Right hindlimb (tissue), 1 donor: ENCODE measurements at places on chromosomes 6 and 20.

- no peak for DNase-seq
Observed at GRCh38 chr6:6685249-6686040, 96.9 kb downstream of the LY86 start.

GRCh38 chr6:25028328-25028727, 92.6 kb upstream of the RIPOR2 start:
- DNase-seq, result no peak

DNA sequence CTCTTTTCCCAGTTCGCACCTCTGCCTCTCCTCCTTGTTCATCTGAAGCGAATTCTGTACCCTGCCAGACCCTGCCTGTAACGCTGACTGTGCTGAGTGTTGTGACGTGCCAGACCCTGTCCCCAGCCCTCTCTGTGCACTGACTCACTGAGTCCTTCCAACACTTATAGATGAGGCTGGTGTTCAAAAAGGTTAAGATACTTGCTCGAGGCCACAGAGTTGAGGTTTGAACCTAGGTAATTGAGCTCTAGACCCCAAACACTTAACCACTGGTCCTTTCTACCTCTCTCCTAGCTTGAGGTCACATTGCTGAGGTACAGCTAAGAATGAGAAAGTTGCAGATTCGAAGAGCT, 45.7 kb upstream of the NEDD9 start:
- no peak for DNase-seq

DNA sequence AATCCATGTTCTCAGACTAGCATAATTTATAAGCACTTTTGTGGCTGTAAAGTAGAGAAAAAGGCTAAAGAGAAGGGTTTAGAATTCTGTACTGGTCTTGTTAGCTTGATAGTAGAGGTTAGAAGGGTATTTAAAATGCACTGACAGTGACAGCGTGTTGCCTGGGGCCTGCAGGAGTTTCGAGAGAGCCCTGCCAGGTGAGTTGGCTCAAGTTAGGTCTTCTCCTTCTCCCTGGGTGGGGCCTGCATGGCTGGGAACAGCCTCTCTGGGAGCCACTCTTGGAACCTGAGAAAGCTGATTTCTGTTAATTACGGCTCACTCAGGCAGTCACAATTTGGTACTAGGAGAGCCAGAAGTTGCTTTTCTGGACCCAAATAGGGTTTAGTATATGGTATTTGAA, 103.7 kb downstream of the ARID1B start:
- DNase-seq, result no peak

- no peak for DNase-seq
Observed at GRCh38 chr6:34025861-34026260, 120.0 kb downstream of the GRM4 start.

DNA sequence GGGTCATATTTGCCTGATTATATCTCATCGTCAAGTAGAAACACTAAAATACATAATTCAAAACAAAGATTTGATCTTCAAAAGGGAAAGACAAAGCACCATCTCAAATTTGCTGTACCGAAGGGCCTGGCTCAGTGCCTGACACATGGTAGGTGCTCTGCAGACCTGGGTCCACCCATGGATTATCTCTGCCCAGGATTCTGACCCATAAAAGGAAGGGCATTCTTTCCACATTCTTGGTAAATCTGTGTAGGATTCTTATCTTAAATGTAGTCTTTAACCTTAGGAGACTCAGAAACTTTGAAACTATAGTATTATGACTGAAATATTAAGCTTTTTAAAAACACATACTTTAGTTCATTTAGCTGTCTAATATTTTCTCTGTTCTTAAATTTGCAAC, 274.1 kb upstream of the FLRT3 start:
- no peak for DNase-seq

- no peak for DNase-seq
Observed at GRCh38 chr6:130700397-130700796, 126.8 kb upstream of the SMLR1 start.

DNA sequence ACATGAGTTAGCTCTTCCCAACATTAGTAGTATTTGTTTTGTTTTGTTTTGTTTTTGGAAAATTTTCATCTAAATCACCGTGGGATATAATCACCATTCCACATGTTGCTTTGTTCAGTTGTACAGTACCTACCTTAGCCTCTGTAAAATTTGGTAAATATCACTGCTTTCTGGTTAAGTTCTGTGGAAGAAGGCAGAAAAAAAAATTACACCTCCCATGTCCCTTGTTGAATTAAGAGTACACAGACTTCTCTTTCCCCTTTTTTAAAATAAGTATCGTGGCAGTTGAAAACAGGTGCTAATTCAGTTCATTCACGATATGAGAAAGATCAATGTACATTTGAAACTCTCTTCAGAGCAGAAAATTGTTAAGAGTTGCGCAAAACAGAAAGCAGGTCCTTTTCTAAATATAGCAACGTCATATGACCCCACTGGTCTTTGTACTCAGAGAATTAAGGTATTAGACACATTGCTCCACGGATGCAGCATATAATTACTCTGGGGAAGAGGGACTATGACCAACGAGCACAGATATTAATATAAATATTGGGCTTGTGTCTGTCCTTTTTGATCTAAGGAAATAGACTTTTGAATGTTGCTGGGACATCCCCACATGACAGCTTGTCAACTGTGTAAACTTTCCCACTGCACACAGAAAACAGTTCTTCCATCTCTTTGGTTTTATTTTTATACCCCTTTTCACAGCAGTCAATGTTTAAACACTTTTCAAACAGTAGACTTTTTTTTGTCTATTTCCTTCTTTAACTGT, 58.6 kb upstream of the ZNF217 start:
- DNase-seq, result no peak

DNA sequence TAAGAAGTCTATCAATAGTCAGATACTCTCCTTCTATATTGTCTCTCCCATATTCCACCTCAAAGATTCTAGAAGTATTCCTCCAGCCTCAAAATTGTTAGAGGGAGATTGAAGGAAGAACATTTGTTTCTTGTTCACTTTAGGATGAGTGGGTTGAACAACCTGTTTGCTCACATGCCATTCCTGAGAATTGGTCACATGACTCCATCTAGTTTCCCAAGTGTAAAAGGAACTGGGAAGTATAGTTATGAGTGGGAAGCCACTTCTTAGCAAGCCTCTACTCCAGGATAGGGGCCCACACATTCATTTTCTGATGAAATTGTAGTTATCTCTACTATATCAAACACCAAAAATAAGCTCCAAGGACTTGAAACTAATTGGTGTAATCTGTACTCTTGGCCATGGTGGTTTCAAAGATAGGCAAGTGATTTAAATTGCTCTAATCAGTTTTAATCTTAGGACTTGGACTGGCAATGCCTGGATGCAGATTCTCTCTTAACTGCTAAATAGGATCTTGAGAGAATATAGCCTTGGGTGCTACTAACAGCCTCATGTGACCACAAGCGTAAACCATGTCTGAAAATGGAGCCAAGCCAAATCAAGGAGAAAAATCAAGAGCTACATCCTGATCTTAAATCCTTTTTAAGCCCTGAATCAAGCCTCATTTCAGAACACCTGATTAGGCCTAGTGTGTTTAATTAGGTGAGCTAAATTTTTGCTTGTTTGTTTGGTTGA, 758.7 kb upstream of the MAN1A1 start:
- no peak for DNase-seq
